Activated CD4-positive, alpha-beta T cell treated with anti-CD3 and anti-CD28 coated beads, Interleukin-2, Interleukin-6, amounts not matched to agents 100 ng/mL and 50 ng/mL, durations not matched to agents 16 hours and 8 hours (primary cell): ENCODE measurements at places on chromosomes 11 and 22.

GRCh38 chr22:19645391-19645790 is 68.9 kb upstream of the SEPTIN5 start:
- DNase-seq, result no peak

GRCh38 chr22:24716602-24717001 is 57.9 kb downstream of the PIWIL3 start:
- no peak for DNase-seq

DNA sequence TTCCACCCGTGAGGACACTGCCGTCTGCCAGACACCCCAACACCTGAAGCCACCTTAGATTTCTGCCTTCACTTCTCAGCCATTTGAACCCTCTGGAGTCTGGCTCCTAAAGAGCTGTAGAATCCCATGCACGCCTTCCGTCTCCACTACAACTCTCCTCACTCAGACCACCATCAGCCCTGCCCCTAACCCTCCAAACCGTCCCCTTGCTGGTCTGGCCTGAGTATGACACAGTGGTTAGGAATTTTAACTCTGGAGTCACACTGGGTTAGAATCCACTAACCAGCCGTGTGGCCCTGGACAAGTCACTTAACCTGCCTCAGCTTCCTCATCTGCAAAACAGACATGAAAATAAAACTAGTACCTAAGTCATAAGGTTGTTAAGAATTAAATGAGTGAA is 3.0 kb downstream of the CNIH2 start:
- no peak for DNase-seq

GRCh38 chr11:118258410-118258809 is 5.7 kb downstream of the MPZL2 start:
- DNase-seq, result peak; percentile 32

DNA sequence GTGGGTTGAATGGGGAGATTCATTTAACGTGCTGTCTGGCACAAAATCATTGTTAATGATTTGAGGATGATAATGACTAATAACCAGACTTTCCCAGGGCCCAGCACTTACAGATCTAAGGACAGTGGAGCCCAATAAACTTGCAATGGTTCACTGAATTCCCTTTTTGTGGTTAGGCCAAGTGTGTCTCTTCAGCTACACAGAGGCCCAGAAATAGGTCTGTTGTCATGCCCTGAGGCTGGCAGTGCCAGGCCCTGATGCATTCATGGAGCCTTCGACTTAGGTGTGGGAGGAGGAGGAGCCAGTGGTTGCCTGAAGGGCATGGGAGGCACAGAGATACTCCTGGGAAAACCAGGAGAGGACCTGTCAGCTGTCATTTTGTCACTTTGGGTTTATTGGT is 56.1 kb downstream of the KIAA1671 start:
- DNase-seq, result no peak

- peak; percentile 90 for DNase-seq
Observed at GRCh38 chr11:67484847-67485311, 2.1 kb downstream of the AIP start.

GRCh38 chr22:30188911-30189310 is 57.6 kb downstream of the LIF start:
- DNase-seq, result no peak

- no peak for DNase-seq
Observed at GRCh38 chr22:22507743-22508273, 734 bp downstream of the ZNF280B start.

- no peak for DNase-seq
Observed at GRCh38 chr11:108835624-108836023, 170.8 kb downstream of the DDX10 start.

GRCh38 chr11:113477321-113477720 is 2.1 kb upstream of the DRD2 start:
- DNase-seq, result peak; percentile 17

GRCh38 chr11:102676084-102676483 is 29.5 kb downstream of the MMP27 start:
- DNase-seq, result no peak

DNA sequence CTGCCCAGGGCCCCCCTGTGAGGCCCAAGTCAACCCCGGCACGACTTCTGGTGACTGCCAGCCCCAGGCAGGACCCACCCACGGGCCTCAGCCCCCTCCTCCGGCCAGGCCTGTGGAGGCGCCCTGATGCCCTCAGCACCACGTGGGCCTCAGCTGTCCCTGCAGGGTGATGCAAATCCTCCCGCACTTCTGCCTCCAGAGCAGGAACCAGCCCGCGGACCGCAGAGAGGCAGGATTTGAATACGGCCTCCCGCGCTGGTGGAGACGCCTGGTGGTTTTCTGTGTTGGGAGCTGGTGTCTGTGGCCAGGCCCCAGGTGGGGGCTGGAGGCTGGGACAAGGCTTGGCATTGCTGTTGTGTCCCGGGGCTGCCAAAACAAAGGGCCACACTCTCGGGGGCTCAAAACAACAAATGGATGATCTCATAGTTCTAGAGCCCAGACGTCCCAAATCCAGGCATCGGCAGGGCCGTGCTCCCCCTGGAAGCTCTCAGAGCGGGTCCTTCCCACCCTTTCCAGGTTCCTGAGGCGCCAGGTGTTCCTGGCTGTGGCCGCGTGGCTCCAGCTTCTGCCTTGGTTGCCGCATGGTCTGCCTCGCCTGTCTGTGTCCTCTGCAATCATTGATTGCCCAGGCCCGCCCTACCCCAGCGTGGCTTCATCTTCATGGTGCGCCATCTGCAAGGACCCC is 19.4 kb downstream of the TRPM5 start:
- DNase-seq, result no peak

- no peak for DNase-seq
Observed at GRCh38 chr11:71431271-71431670, 16.9 kb downstream of the DHCR7 start.

- DNase-seq, result no peak
Observed at GRCh38 chr11:860234-861104, 17.8 kb downstream of the TSPAN4 start.

- no peak for DNase-seq
Observed at GRCh38 chr22:19483481-19484244, 3.9 kb downstream of the CDC45 start.

- DNase-seq, result peak; percentile 50
Observed at GRCh38 chr22:38724926-38725571, 19.3 kb downstream of the GTPBP1 start.

DNA sequence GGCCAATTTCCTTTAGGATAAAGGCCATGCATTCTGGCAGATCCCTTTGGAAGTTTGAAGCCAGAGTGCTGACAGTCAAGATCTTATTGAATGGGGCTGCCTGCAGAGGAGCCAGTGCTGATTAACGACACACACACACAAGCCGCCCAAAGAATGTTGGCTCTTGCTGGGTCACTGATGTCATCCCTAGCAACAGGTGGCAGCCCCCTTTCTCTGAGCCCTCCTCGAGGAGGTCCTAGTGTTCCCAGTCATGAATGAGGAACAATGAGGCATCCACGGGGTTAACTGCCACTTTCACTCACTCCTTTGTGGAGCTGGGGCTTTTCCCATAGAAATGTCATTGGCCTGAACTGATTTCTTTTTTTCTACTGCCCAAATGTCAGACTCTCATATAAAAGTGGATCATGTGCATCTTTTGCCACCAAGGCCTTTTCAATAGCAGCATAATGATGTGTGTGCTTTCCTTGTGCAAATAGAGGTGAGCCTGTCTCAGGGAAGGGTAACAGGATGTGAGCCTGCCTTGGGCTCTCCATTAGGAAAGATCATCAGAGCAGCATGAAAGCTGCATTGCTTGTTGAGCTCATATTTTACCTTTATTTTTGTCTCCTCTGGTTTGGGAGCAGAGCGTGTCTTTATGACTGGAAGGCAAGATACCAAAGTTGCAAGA is 301.8 kb upstream of the MTNR1B start:
- DNase-seq, result no peak

GRCh38 chr11:12961615-12962014 is 47.5 kb upstream of the RASSF10 start:
- DNase-seq, result no peak

DNA sequence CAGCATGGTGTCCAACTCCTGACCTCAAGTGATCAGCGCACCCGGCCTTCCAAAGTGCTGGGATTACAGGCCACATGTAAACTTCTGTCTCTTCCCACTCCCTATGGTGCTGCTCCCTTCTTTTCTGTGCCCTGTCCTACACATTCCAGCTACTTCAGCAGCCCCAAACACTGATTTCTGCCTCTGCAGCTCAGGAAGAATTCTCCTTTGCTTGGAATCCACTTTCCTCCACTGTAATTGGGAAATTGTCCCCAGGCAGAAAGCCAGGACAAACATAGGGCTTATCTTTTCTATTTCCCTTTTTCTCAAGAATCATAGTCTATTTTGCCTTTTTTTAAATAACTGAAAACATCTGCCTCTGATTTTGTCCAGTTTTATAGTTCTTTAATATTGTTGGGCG is 21.3 kb upstream of the DRG1 start:
- no peak for DNase-seq

DNA sequence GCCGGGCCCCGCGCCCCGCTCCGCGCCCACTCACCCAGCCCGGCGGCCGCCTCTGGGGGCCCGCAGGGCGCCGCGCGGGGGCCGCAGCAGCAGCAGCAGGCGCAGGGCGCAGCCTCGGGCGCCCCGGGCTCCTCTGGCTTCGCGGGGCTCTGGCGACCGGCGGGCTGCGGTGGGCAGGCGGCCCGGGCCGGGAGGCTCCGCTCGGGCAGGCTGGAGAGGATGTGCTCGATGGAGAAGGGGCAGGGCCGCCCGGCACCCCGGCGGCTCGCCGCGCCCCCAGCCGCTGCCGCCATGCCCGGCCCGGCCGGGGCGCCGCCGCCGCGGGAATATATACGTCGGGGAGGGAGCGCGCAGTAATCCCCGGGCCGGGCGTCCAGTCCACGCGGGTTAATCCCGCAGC is at the start of gene GSC2:
GSC2 (minus strand) TSS at position 302 of the 400 bp plus-strand sequence; CDS start at position 293, 9 bp downstream.
- no peak for DNase-seq

DNA sequence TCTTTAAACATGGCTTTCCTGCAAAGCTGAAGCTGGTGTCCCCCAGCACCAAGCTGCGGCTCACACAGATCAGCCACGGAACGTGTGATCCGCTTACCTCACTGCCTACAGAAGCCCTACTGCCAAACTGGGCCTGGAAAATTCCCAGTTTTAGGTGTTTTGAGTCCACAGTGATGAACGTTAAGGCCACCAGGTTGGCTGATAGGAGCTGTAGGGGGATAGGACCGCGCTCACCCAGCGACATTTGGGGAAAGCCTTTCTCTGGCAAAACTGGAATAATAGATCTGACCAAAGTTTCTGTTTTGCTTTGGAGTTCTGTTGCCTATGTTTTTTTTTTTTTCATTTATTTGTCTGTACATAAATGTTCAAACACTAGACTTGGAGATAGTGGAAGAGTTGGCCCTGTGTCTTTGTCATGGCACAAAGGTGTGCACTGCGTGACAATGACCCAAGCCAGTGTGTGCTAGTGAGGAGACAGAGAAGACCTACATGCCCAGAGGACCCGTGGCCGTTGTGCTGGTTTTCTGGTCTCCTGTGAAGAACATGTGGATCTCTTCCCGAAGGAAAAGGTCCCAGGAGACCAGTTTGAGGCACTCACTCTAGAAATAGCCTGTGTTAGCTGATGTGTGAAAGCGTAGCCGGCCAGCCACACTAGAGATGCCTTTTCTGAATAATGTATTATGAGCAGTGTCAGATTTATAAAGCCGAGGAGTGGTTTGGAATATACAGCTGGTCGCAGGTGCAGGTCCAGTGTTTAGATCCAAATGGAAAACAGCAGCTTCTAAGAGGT is 15.0 kb downstream of the ASPHD2 start:
- no peak for DNase-seq

GRCh38 chr11:64533501-64533900 is 57.5 kb upstream of the SLC22A12 start:
- DNase-seq, result no peak

DNA sequence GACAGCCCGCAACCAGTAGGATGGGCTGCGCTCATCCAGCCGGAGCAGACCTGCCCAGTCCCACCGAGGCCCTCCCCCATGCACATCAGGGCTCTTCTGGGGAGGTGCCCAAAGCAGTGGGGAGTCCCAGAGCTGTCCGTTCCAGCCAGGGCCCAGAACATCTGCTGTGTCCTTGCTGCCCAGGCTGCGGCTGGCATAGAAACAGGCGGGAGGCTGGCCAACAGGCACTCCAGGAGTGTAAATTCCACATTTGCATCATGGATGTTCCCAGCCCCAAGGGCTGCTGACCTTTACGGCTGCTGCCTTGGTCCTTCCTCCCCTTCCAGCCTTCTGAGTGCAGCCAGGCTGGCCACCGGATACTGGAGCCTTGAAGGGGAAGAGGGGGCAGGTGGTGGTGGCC is 30.0 kb upstream of the SYT7 start:
- DNase-seq, result no peak

DNA sequence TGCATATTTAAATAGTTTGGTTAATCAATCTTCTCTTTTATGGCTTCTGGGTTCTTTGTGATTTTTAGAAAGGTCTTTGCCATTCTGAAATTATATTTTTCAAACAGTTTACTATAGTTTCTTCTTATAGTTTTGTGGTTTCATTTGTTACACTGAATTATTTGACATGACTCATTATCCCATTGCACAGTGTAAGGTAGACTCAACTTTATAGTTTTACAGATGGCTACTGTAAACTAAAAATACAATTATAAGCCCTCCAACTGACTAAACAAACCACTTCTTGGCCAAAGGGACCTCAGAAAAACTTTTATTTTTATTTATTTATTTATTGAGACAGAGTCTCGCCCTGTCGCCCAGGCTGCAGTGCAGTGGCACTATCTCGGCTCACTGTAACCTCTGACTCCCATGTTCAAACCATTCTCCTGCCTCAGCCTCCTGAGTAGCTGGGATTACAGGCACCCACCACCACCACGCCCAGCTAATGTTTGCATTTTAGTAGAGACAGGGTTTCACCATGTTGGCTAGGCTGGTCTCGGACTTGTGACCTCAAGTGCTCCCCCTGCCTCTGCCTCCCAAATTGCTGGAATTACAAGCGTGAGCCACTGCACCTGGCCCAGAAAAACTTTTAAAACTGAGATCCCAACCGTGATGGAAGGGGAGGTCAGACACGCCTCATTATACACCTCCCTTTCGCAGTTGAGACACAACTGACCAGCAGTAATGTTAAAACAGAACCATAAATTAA is 14.1 kb upstream of the RAC2 start:
- no peak for DNase-seq

GRCh38 chr11:26708736-26709456 is 13.0 kb downstream of the SLC5A12 start:
- no peak for DNase-seq

DNA sequence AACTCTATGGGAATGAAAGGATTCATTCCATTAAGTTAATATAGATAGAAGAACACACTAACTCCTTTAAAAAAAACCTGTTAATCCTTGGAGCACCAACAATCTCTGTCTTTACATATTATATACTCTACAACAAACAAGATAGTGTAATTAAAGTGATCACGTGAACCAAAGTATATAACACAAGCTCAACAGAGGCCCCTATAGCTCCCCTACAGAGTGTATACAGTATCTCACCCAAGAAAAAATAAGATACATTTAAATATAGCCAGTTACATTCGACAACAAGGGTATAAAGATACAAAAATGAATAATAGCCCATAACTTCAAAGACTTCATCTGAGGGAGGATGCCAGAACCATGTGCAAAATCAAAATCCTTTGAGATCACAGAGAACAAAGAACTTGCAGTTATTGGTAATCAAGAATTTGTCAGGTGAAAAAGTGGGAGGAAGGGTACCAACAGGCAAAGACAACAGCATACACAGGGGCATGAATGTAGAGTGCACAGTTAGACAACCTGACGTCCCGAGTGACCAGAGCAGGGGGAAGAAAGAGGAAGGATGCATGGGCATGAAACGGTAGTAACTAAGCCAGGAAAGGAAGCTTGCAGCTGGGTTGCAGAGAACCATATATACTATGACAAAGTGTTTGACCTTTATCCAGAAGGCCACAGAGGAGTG is 4.7 kb downstream of the FCHSD2 start:
- DNase-seq, result no peak

GRCh38 chr11:30545507-30545906 is 40.6 kb downstream of the MPPED2 start:
- DNase-seq, result no peak

GRCh38 chr11:57552479-57552878 is 15.0 kb downstream of the UBE2L6 start:
- DNase-seq, result no peak
